ENCODE measurements at places on chromosomes 3 and 15.

DNA sequence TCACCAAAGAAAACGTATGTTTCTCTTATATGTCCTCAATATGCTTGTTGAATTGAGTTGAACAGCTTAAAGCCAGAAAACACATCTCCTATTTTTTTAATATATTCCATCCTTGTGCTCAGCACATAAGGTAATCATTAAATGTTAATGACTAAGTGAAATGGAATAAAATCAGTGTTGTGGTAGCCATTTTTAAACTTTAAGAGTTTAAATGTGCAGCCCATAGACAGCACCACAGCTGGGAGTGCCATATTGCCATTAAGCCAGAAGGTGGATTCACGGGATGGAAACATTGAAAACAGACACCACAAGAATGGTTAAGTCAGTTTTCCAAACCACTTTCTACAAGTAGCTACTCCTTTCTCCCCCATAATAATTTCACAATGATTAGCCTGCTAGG lies 76.8 kb upstream of the C15orf61 start:
- DNase-seq = no peak

GRCh38 chr15:92971713-92972112 lies 71.6 kb downstream of the CHD2 start:
- no peak for DNase-seq

DNA sequence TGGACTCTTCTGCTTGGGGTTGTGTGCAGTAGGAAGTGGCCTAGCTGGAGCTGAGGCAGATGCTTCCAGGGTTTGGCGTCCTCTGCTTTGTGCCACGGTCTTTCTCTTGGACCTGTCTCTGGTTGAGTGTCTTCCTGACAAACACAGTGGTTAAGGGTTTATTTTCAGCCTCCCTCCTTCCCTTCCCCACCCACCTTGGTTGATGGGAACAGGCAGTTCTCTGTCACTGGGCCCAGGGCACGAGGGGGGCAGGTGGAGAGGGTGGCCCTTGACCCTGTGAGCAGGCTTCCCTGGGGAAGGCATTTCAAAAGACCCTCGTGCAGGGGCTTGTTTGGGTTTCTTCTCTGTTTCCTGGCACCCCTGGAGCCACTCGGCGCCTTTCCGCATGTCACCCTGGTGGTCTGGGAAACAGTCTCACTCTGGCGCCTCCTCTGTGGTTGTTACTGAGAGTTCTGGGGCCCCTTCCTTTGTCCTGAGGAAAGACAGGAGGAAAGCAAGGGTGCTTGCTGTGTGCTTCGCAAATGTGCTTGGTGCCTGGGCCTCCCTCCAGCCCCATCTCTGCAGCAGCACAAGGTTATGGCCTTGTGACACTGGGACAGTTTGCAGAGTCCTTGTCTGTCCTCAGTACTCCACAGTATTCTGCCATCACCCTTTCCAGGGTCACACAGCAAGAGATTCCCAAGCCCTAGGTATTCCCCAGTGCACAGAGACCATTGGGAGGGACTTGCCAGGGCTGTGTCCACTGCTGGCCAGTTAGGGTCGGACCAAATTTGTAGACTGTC lies 10.3 kb upstream of the STAB1 start:
- DNase-seq = no peak

GRCh38 chr3:177893331-177893730 lies 642.9 kb upstream of the KCNMB2 start:
- DNase-seq = no peak

- DNase-seq = no peak
Measured at GRCh38 chr15:29773816-29774215, 48.5 kb downstream of the TJP1 start.

DNA sequence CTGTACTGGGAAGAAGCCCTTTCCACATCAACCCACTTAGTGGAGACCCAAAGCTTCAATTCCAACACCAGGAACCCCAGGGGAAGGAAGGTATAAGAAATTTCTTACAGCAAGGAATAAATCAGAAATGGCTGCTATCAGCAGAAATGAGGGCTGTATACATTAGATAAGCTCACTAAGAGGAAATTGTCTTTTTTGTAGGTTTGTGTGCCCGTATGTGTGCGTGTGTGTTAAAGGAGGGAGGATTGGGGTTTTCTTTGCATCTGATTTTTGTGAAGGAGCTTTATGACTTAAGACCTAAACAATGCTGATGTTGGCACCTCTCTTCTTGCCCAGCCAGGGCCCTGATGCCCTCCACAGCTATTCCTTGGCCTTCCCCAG lies 18.6 kb downstream of the ARRDC4 start:
- no peak for DNase-seq

GRCh38 chr3:14859880-14860279 lies 41.1 kb downstream of the FGD5 start:
- no peak for DNase-seq

DNA sequence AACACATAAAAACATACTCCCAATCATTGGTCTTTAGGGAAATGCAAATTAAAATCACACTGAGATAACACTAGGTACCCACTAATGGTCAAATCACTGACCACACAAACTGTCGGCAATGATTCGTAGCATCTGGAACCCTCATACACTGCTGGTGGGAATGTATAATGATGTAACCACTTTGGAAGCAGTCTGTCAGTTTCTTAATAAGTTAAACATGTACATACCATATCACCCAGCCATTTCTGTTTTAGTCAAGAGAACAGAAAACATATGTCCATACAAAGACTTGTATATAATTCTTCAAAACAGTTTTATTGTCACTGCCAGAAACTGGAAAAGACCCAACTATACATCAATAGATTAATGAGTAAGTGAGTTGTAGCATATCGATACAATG lies 63.3 kb upstream of the LRRC3B start:
- DNase-seq = no peak

DNA sequence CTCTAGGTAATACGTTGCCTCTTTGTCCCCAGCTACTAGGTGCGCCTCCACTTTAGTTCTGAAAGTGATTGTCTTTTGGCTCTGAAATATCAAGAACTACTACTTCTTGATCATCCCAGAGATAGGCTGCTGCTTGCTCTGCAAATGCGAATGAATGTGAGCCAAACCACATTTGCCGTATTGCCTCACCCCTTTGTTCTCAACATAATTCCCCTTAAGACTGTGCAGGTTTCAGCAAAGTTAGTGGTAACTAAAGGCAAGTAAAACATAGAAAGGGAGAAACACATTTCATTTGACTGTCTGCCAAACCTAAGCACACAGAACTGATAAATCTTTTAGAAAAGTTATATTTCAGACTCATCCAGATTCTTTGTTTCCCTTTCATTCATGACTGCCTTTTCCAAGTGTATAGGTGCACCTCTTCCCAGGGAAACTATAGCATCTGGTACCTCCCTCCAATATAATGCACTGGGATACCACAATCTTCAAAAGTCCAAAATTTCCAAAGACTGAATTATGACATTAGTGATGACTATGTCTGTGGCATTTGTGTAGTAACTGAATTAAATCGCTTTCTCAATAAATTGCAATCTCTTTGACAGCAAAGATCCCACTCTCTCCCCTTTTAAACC lies 720.6 kb upstream of the CBLB start:
- no peak for DNase-seq

GRCh38 chr15:58058729-58059128 lies 6.8 kb downstream of the ALDH1A2 start:
- no peak for DNase-seq

GRCh38 chr15:45121706-45122417 lies 7.7 kb downstream of the DUOXA2 start:
- no peak for DNase-seq

- no peak for DNase-seq
Measured at GRCh38 chr3:61117045-61117898, 134.0 kb downstream of the FHIT start.

DNA sequence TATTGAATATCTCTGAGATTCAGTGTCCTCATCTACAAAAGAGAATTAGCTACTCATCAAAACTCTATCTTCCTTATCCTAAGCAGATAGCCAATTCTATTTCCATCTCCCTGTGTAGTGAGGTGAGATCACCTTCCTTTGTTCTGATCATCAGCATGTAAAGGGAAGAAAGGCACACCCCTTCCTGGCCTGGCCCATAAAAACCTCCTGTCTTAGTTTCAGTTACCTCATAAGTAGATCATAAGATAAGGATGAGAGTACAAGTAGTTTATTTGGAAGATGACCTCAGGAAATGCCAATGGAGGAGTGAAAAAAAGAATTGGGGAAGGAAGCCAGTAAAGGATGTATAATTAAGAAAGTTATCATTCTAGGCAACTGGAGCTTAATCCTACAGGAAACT lies 114.5 kb upstream of the GADL1 start:
- no peak for DNase-seq

GRCh38 chr3:194098081-194098842 lies 37.7 kb upstream of the HES1 start:
- no peak for DNase-seq

DNA sequence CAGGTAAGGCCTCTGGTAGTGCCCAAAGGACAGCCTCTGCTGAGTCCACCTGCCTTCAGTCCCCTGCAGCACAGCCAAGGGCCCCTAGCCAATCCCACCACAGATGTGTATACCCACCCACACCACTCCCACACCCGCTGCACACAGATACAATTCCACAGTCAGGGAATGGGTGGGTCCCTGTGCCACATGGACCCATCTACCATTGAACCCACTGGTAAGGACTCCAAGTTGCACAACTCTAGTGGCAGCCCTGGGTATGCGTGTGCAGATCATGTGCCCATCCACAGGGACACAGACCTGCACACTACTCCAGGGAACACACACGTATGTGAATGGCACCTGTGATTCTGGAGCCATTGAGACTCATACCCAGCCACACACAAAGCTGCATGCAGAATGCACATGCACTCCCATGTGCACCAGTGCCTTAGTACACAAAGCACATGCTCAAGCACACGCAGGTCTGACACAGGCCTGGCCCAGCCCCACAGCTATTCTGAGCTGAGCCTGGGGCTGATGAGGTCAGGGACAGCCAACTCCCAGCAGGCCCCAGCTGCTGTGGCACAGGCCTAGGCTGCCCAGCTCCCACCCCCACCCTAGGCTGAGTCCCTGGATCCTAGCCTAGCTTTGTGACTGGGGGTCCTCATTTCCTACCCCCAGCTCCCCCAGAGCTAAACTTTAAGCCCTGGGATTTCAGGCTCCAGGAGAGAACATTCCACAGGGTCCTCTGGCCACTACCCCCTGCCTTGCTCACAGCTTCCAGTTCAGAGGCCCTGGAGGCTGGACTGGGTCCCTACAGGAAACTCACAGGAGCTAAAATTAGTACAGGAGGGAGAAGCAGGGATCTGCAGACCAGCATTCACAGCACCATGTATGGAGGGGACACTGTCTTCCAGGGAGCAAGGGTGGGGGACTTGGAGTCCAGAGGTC lies 2.7 kb upstream of the ALS2CL start:
- no peak for DNase-seq

GRCh38 chr15:62426387-62426956 lies 261.4 kb upstream of the C2CD4B start:
- no peak for DNase-seq

- DNase-seq = no peak
Measured at GRCh38 chr3:134709561-134710312, 58.9 kb upstream of the KY start.

DNA sequence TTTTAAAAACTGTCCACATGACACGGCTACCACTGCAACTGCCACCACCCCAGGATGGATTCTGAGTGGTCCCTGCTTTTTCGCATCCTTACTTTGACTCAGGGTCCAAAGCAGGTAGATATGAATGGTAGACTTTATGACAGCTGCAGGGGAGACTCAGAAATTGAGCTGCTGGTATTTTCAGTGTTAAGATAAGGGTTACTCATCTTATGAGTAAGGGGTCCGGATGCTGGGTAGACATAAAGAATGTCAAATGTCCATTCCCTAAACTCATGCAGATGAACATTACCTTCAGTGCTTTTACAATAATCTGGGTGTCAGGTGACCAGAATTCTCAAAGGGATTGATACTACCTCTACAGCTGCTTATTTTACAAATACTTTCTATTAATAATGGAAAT lies 25.9 kb upstream of the BBX start:
- DNase-seq = no peak

GRCh38 chr3:129017484-129017899 lies 16.4 kb downstream of the EFCC1 start:
- no peak for DNase-seq

GRCh38 chr3:33391255-33391995 lies 48.8 kb downstream of the UBP1 start:
- DNase-seq = no peak
